ENCODE measurements at places on chromosomes 2 and 18.

GRCh38 chr2:234710587-234710986 is 213.7 kb upstream of the ARL4C start:
- no peak for DNase-seq

- DNase-seq, result peak; percentile 86
Measured at GRCh38 chr2:97806738-97807618, 93.6 kb downstream of the ZAP70 start.

- no peak for DNase-seq
Measured at GRCh38 chr2:70826696-70827350, 6.4 kb upstream of the CLEC4F start.

DNA sequence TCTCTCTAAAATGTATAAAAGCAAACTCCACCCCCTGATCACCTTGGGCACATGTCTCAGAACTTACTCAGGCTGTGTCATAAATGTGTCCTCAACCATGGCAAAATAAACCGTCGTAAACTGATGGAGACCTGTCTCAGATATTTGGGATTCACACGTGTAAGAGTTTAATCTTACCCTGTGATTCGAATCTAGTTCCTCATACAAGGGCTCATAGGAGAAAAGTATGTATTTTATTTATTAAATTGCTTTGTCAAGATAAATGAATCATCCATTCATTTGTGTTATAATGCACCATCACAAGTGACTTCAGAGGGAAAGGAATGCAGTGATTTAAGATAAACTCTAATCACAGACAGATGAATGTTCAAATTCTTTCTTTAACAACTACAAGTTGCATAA is 712.5 kb upstream of the LRATD1 start:
- no peak for DNase-seq

- DNase-seq, result no peak
Measured at GRCh38 chr18:58110398-58110797, 66.4 kb downstream of the NEDD4L start.

- DNase-seq, result no peak
Measured at GRCh38 chr2:201128933-201129505, 13.1 kb downstream of the CFLAR start.

- DNase-seq, result no peak
Measured at GRCh38 chr2:230627806-230628724, 84.6 kb upstream of the CAB39 start.

GRCh38 chr2:8421658-8422449 is 260.0 kb upstream of the ID2 start:
- no peak for DNase-seq

DNA sequence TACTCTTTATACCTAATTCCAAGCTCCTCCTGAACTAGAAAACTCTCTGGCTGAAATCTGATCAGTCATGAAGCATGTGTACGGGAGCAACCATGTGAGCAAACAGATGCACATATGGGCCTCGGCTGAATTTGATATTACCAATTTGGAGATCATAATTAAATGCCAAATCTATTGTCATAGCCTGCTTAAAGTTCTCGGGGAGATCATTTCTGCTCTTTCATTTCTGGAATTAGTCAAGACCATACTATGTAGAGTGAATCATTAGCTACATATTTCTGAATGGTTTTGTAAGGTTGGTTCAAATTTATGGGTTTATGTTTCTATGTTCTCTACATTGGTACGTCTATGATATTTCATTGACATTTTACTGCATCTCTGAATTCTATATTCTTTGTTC is 205.5 kb downstream of the UBE2E3 start:
- no peak for DNase-seq

- DNase-seq, result no peak
Measured at GRCh38 chr2:61770746-61771145, 83.1 kb downstream of the FAM161A start.

GRCh38 chr18:688323-688722 is 24.1 kb downstream of the ENOSF1 start:
- DNase-seq, result no peak

DNA sequence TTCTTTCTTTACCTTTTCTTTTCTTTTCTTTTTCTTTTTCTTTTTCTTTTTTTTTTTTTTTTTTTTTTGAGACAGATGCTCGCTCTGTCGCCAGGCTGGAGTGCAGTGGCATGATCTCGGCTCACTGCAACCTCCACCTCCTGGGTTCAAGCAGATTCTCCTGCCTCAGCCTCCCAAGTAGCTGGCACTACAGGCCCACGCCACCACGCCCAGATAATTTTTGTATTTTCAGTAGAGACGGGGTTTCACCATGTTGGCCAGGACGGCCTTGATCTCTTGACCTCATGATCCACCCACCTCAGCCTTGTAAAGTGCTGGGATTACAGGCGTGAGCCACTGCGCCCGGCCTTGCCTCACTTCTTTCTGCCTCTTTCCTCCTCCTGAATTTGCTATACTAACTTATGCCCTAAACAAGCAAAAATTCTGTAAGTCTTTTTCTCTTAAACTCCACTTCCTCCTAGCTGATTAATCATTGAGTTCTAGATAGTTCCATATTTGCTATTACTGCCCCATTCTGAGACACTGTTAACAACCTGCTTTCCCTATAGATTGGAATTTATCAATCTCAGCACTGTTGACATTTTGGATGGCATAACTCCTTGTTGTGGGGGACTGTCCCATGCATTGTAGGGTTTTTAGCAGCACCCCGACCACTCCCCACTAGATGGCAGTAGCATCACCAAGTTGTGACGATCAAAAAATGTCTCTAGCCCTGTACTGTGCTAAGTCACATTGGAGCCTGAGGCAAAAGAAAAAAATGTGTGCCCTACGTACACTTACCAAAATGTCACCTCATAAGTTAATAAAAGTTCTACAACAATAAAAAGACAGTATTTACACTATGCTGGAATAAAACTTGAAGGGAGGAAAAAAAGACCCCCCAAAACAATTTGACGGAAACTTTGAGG is 16.4 kb upstream of the THADA start:
- peak; percentile 82 for DNase-seq

DNA sequence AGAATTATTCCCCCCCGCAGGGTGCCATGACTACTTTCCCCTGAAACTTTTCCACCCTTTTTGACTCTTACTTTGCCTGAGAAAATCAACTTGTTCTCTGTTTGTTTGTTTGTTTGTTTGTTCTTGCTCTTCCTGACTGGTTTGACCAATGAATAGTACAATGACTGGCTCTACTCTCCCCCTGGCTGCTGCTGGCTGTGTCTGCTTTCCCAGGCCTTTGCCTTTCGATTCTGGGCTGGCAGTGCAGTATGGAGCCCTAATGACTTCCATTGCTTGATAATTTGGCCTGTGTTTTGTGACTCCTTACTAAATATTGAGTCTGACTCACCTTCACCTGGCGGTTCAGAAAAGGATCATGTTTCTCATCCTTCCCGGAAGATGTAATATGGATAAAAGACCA is 241.1 kb downstream of the TMEM182 start:
- no peak for DNase-seq

DNA sequence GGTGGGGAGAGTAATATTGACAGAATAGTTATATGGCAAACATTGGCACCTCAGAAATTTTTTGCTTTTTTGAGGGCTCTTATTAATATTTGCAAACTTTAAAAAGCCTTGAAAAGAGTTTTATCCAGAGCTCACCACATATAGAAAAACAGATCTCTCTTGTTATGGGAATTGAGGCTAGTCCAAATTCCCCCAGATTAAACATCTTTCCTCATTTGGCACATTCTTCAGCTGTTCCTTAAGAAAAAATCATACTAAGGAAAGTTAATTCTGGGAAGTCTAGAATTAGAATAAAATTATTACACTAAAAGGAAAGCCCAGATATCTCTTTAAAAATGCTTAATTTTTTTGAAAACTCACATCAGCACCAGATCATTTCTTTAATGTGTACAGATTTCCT is 5.6 kb downstream of the TFPI start:
- no peak for DNase-seq

- no peak for DNase-seq
Measured at GRCh38 chr2:147204102-147204501, 640.7 kb upstream of the ACVR2A start.

DNA sequence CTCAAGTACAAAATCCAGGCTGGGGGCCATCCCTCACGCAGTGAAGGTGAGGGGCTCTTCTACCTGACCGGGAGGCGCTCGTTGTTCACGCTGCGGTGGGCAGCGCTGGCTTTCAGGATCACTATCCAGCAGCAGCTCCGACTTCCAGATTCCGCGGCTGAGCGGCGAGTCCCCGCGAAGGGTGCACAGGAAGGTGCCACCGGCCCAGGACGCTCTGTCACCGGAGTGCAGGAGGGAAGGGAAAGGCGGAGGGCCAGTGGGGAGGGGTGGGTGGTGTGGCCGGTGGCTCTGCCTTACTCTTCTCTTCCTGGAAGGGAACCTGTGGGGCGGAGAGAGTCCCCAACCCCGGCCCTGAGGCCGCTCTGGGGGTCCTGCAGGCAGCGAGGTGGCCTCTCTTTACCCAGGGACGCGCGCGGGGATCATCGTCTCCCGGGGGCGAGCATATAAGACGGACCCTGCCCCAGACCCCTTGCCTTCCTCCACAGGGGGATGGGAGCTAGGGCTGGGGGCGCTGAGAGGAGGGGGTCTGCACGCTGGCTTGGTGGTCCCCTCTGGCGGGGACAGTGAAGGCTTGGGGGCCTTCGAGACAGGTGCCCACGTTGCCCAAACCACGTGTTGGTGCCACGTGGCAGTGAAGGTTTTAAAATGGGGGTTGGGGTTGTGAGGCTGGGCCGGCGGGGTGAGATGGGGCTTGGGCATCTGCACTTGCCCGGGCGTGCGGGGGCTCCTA is 26.9 kb upstream of the HS6ST1 start:
- no peak for DNase-seq

- no peak for DNase-seq
Measured at GRCh38 chr2:81767187-81767912, 1462.8 kb upstream of the LRRTM1 start.

GRCh38 chr2:48508461-48509124 is 21.4 kb upstream of the STON1 start:
- DNase-seq, result no peak

GRCh38 chr2:38722271-38723061 is 28.7 kb downstream of the SRSF7 start:
- DNase-seq, result no peak

- no peak for DNase-seq
Measured at GRCh38 chr2:239569401-239570090, 168.7 kb upstream of the HDAC4 start.

DNA sequence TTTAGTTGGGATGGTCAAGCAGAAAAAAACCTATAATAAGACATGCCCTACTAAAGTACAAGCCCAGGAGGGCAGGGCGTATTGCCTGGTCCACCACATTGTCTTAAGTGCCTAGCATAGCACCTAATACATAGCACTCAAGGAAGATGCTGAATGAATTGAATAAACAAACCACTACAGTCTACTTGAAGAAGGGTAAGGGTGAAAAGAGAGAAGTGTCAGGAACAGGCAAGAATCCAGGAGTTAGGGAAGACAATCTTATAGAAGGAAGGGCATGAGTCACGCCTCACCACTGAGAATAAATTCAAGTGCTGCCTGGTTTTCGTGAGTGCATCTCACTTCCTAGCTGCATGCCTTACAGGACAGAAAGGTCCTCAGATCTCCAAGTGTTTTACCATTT is 13.9 kb downstream of the SLC19A3 start:
- DNase-seq, result no peak

DNA sequence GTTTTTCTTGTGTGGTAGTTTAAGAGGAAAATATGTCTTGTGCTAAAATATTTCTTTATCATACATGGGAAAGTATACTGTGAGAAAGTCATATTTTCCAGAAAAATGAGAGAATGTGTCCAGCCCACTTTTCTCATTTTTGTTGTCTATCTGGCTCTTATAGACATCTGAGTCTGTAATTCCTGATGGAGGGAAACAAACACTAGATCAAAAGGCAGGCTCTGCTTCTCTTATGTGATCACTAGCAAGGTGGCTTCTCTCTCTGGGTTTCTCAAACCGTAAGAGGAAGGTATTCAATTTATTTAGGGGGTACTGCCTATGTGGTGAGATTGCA is 40.0 kb upstream of the PEX13 start:
- DNase-seq, result no peak

DNA sequence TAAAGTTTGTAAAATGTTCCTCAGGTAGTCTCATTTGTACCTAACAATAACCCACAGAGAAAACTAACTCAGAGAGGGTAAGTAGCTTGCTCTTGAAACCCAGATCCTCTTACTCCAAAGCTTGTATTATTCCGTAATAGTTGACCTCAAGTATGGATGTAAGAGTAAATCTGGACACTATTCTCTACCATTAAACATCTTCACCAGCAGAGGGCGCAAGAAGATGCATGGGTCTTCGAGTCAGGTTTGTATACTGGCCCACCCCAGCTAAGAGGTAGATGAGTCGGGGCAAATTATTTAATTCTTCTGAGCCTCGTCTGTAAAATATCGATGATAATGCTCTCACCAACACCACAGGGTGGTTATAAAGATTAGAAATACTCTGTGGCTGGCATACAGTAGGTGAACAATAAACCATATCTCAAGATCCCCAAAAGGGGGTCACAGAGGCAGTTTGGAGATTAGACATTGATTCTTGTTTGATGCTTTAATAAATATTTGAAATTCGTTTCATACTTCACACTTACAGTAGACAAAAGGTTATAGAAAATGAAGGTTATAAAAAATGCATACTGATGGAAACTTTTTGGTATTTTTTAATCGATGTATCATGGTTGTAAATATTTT is 3.5 kb upstream of the CABLES1 start:
- DNase-seq, result no peak

DNA sequence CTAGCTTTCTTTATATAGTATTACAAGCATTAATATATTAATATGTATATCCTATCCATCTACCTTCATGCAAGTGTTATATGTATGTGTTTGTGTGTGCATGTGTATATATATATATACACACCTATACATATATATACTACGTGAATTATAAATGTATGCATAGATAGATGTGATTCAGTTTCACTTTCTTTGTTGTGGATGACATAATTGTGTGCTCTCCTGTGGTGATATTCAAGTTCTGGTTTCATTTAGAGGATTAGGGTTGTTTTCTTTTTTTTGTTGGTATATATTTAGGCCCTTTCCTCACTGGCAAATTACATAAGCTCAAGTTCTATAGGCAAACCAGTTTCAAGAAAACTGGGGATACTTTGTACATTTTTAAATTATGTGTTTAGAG is 225.7 kb upstream of the FANCL start:
- DNase-seq, result no peak

- no peak for DNase-seq
Measured at GRCh38 chr2:68623820-68624219, 19.6 kb upstream of the PROKR1 start.

- DNase-seq, result peak; percentile 92
Measured at GRCh38 chr2:241315879-241316631, at the start of gene SEPTIN2. SEPTIN2 (plus strand) TSS chr2:241315925; CDS start chr2:241324233, 8,308 bp downstream.

GRCh38 chr2:241618296-241618805 is 18.6 kb downstream of the THAP4 start:
- DNase-seq, result no peak

GRCh38 chr2:96903815-96904214 is 33.9 kb upstream of the SEMA4C start:
- DNase-seq, result no peak

DNA sequence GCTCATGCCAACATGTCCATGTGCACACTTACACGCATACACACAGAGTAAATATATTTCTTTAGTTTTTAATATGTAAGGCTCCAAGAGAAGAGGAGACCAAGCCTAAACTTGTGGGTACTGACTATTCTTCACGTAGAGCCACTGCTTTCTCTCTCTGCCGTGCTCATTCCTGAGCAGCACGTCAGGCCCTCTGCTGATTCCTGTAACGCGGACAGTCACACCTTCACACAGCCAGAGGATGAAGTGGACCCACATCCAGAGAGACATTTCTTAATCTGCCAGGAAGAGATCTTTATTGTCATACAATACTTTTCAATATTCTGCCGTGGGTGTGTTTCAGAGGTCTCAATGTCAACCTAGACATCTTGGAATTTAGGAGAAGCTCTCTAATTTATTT is 560.7 kb downstream of the STK39 start:
- DNase-seq, result no peak

GRCh38 chr2:37625156-37625555 is 46.3 kb downstream of the CDC42EP3 start:
- DNase-seq, result no peak
